ENCODE measurements at places on chromosomes 5 and 9.

GRCh38 chr9:88590558-88591146, 55.7 kb downstream of the NXNL2 start:
- no peak for DNase-seq

GRCh38 chr9:134666208-134666607, 24.6 kb downstream of the COL5A1 start:
- no peak for DNase-seq

GRCh38 chr5:75667586-75667985, 49.7 kb downstream of the POC5 start:
- DNase-seq, result no peak

- peak; percentile 35 for DNase-seq
Measured at GRCh38 chr9:136342181-136343120, 15.1 kb downstream of the GPSM1 start.

GRCh38 chr5:133372293-133372937, 239.9 kb downstream of the FSTL4 start:
- no peak for DNase-seq

- no peak for DNase-seq
Measured at GRCh38 chr9:396396-396795, 181.7 kb downstream of the DOCK8 start.

DNA sequence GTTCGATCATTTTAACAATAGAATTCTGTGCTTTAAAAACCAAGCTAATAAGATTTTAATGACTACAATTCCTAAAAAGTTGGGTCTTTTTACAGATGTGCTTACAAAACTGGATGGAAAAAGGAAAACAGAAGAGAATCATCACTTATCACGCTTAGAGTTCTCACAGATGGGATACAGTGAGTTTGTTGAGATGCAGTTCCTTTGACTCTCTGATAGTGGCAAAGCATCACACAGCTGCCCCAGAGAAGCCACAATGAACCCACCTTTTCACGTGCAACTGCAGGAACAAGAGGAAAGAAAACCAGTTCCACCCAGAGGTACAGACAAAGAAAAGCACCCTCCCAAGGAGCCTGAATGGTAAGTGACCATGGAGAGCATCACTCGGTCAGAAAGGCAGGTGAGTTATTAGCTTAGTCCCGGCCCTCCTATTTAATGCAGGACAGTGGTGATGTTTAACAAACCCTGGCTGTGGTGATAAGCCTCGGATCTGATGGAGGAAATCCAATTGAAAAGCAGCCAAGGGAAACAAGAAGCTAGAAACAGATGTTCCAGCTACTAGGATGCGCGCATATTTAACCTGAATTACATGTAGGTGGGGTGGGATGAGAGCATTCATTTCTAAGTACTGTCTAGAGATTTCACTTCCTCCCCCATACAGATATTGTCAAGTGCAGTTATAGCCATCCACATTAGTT, 167.7 kb downstream of the TARS1 start:
- no peak for DNase-seq

DNA sequence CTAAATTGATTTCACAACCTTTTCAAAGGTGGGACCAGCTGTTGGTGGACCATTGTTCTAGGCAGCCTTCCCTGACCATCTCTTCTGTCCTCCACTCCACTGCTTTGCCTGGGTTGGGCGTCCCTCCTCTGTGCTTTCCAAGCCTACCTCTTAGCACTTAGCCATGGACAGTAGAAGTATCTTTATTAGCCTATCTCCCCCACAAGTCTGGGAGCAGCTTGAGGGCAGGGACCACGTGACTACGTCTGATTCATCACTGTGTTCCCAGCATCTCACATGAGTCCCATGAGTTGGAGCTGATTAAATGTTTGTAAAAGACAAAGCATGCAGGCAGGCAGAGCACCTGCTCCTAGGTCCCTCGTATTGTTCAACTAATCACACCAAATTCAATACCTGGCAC, 20.9 kb downstream of the MORN5 start:
- DNase-seq, result no peak
